ENCODE measurements at places on chromosomes 3 and 15. TPM values are rescaled to one million over a fixed set of nuclear protein-coding genes. Genes with fewer than 3 reads are reported as not detected.

IRAK2 gene
- polyA plus RNA-seq, result 0.99 TPM

TM4SF4 gene
- polyA plus RNA-seq, result 3.7 TPM

ARHGAP11A gene
- 33.2 TPM for polyA plus RNA-seq

OXTR gene
- 1.00 TPM for polyA plus RNA-seq

ZNF621 gene
- polyA plus RNA-seq, result 22.9 TPM

KPNA4 gene
- 86.3 TPM for polyA plus RNA-seq

NOX5 gene
- polyA plus RNA-seq, result 0.43 TPM

PLAAT1 gene
- 4.2 TPM for polyA plus RNA-seq

EXOSC7 gene
- 51.5 TPM for polyA plus RNA-seq

DNA sequence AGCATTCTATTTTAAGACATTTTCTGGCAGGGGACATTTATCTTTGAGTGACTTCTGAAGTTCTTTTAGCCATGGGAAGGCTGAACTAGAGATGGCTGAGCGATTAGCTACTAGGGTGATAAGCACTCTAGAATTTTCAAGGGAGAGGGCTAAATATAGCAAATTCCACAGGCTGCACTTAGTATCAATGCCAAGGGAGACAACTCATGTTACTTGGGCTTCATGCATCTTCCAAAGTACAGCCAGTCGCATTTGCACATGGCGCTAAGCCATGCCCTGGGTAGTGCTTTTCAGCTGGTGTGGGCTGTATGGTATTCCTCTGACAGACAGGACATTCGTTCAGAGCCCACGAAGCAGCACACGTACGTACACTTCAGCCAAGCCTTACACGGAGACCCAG lies 69.6 kb downstream of the RYR3 start:
- no peak for DNase-seq

- DNase-seq, result no peak
Measured at GRCh38 chr3:4019501-4019900, 220.3 kb downstream of the LRRN1 start.

GRCh38 chr3:50068134-50068533 lies 20.6 kb upstream of the RBM5 start:
- DNase-seq, result no peak

- DNase-seq, result no peak
Measured at GRCh38 chr3:193947596-193947995, 188.4 kb upstream of the HES1 start.

DNA sequence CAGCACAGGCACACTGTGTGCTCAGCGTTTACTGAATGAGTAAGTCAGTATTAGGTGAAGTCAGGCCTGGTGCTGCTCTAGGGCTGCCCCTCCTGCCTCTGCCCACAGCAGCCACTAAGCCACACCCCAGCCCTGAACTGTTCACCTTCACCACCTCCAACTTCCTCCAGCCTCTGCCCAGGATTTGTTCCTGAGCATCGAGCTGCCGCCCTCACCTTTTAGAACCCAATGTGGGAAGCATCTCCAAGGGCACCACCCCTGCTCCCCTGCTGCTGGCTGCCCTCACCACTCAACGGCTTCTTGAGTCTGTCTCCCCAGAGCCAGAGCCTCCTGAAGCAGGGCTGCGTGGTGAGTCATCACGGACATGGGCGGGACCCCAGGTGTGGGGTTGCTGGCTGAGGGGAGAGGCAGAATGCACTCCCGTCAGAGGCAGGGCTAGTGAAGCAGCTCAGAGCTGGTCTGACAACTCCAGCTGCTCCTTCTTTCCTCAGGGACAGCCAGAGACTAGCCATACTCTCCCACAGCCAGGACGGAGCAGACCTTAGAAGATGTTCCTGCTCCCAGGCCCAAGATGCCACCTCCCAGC lies 5.8 kb downstream of the HYAL2 start:
- DNase-seq, result no peak

DNA sequence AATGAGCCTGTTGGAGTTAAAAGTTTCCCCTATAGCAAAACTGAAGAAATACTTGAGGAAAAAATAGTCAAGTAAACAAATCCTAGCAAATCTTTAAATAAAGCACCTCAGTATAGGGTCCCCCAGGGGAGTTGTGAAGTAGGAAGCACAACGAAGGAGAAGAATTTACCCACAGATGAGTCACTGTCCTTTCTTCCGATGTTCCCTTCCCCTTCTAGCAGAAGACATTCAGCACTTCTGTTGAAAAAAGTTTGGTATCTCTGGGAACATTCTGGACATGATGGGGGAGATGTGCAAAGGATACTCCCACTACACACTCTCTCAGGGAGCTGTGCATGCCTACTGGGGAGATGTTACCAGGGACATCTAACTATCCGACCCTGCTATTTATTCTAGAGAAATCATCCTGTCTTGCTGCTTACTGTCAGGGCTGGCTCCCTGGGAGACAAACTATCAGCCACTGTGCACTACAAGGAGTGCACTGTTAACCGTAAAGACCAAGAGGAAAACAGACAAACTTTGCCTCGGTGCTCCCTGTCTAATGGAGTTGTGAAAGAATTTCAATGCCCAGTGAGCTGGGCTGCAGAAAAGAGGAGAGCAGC lies 93.8 kb downstream of the RFTN1 start:
- no peak for DNase-seq

GRCh38 chr3:31959951-31960792 lies 20.9 kb downstream of the OSBPL10 start:
- DNase-seq, result no peak

- no peak for DNase-seq
Measured at GRCh38 chr3:55490276-55490913, 3.3 kb upstream of the WNT5A start.

GRCh38 chr3:155604126-155604525 lies 140.7 kb downstream of the PLCH1 start:
- no peak for DNase-seq

DNA sequence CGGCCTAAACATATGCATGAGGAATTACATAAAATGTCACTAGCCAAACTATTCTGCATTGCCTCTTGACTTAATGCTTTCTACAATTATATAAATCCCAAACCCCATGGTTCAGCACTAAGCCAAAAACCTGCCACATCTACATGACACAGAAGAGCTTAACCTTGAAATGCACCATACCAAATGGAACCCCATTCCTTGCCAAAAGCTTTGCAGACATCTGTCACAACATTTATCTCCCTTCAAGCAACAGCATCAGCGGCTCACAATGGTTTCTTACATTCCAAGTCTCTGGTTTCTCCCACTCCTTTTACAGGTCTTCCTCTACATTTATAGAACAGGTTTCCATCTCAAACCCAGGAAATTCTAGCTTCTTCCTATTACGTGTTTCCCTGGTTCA lies 58.4 kb upstream of the GYG1 start:
- DNase-seq, result no peak

DNA sequence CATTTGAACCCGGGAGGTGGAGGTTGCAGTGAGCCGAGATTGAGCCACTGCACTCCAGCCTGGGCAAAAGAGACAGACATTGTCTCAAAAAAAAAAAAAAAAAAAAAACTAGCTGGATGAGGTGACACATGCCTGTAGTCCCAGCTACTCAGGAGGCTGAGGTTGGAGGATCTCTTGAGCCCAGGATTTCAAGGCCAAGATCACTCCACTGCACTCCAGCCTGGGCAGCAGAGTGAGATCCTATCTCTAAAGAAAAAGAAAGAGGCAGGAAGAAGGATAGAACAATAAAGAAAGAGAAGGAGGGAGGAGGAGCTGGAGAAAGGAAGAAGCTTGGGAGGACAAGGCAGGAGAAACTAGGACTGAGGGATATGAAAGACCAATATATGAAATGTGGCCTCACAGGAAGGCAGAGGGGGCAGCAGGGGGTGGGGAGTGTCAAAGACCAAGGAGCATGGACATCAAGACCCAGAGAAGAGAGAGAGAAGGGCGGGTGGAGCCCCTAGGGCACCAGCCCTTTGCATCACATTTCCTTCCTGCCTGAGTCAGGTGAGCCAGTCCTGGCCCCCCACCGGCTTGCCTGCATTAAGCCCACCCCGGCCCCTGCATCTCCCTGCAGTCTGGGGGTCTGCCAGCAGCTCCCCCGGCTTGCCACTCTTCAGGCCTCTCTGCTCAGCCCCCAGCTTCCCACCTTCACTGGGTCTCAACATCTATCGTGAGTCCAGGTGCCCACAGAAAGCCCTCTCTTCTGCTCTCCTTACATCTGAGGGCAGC lies 11.5 kb downstream of the IGDCC3 start:
- no peak for DNase-seq

DNA sequence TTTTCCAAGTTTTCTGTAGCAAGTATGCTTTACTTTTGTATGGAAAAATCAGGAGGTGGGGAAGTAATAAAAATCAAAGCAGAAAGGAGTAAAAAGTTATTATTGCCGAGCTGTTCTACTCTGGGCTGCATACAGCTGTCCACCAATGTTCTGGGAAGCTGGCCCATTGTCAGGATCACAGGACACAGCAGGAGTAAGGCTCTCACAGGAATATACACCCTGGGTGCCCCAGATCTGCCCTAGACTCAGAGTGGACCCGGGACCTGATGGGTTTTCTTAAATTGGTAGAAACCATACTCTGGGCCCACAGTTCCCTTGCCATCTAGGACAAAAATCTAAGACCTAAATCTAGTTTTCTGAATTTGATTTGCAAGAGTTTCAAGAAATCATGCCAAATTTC lies 60.4 kb downstream of the TNIK start:
- no peak for DNase-seq

GRCh38 chr15:39135989-39136388 lies 444.9 kb upstream of the THBS1 start:
- no peak for DNase-seq

GRCh38 chr15:85534031-85534430 lies 153.6 kb downstream of the AKAP13 start:
- no peak for DNase-seq

GRCh38 chr3:4721511-4721911 lies 228.4 kb downstream of the ITPR1 start:
- DNase-seq, result no peak

GRCh38 chr15:50458348-50459112 lies 34.3 kb downstream of the USP8 start:
- no peak for DNase-seq

GRCh38 chr3:186110975-186111974 lies 2.4 kb upstream of the ETV5 start:
- DNase-seq, result no peak

GRCh38 chr3:156449710-156450574 lies 105.0 kb downstream of the SSR3 start:
- no peak for DNase-seq

DNA sequence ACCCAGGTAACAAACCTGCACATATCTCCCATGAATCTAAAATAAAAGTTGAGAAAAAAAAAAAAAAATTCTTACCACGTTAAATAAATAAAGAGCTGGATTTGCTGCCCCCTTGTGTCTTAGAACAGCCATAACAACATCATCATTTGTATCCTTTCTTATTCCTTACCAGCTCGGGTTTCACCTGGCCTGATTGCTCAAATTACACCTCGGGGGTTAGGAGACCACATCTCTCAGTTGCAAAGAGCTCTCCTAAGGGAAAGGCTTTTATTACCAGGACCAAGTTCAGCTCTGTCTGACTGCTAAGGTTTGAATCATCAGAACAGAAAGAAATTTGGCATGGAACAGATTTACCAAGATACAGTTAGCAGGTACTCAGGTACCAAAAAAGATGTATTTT lies 25.8 kb upstream of the RPL39L start:
- DNase-seq, result no peak

- no peak for DNase-seq
Measured at GRCh38 chr3:158102242-158103080, 3.8 kb downstream of the SHOX2 start.

Data from right renal cortex interstitium (tissue), 3 donors.